Left renal pelvis (tissue), 4 donors: ENCODE measurements at places on chromosomes 6 and 20.

DNA sequence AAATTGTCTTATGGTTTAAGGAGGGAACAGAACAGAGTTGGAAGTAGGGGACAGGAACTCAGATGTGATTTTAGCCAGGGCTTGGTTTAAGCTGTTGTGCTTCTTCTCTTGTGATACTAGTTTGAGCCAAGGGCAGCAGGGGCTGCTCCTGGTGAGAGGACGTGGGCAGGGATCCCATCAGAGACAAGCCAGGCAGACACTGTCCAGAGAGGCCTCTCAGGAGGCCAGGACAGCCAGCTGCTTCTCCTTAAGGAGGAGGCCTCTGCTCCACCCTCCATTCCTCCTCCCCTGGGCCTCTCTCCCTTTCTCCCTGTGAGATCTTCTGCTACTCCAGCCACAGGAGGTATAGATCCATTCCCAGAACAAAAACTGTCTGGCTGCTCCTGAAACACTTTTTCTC, 108.4 kb upstream of the MLN start:
- DNase-seq, result no peak

- no peak for DNase-seq
These were observed 142.4 kb downstream of the THBS2 start for GRCh38 chr6:169111203-169111602.

DNA sequence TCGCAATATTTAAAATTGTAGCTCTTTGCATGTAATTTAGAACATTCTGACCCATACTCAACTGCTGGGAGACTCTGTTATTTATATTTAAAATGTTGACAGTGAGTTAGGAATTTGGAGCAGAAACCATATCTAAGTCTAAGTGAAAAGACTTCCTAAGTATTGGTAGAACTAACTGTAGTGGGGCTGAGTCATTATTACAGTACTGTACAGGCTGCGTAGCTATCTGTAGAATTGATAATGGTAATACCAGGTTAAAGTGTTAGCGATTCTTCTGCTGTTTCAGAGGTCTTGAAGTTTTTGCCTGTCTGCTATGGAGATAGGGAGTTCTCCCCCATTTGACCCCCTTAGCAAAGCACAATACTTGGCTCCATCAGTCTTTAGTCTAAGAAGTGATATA, 3.6 kb downstream of the TOP1 start:
- no peak for DNase-seq

DNA sequence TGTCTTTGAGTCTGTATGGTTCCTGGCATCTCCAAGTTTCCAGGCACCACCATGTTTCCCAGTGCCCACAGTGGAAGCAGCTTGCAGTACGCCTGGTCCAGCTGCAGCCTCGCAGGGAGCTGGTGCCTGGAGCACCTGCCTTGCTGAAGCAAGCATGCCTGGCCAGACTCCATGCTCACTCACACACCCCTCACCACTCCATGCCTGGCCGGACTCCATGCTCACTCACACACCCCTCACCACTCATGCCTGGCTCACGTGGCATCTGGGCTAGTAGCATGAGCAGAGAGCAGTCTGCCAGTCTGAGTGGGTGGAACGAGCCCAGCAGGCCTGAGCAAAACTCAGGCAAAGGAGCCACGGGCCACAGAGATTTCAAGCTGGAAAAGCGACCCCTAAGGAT, 214.3 kb downstream of the TFAP2C start:
- DNase-seq, result no peak

GRCh38 chr20:58512808-58513552, 2.2 kb downstream of the APCDD1L start:
- no peak for DNase-seq

DNA sequence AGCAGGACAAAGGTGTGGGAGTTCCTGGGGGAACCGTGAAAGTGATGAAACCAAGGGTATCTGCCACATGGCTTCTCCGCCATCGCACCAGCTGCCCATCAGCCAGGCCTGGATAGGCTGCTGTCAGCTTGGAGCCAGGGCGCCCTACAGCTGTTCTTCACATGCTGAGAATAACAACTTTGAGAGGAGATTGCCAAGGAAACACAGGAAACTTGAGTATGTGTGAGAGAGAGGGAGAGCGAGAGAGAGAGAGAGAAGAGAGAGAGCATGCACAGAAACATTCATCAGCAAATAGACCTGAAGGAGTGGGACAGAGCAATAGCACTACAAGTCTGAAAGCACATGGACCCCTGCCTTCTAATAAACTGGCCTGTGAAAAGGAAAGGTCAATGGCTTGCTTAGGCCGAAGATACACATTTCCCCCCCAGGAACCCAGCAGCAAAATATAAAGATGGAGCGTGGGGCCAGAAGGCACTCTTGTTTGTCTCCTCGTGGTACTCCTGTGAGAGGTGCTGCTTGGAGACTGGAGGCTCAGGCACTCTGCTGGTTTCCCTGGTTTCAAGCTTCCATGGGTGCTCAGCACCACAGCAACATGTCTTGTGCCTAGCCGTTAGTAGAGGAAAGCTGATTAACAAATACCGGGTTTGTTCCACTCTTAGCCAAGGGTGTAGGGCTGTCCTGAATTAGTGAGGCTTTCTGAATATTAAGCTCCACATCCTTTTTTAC, 53.0 kb downstream of the SNAP25 start:
- DNase-seq, result no peak

DNA sequence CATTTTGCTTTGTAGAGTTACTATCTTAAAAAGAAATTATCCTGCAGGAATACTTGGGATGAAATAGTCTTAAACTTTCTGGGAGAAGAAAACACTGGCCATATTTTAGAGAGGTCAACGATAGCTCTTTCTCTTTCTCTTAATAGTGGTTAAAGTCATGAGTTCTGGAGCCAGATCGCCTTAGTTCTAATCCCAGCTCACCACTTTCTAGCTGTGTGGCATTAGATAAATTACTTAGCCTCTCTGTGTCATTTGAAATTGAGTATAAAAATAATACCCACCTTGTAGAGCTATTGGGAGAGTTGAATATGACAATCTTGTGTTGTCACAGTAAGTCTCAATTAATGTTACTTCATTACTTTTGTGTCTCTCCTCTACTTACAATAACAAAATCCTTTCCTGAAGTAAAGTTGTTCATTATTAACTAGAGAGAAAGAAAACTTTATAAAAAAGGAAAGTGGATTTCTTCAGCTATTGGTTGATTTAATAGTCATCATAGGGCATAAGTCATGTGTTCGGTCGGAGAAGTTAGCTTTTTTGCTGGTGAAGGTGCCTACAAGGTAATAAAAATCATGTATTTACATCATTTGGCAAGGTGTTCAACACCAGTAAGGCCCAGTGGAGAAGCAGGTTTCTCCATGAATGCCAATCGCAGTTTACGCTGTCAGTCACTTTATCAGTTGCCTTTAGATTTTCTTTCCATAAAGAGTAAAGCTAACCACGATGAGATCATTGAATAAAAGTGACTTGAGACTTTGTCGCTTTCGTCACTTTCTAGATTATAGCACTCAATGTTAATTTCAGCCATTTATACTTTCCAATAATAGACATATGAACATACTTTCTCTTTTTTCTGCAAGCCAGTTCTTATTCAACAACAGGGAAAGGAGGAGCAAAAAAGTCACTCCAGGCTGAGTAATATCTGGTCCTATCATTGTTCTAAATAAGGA, 2.0 kb downstream of the NEDD9 start:
- no peak for DNase-seq

- DNase-seq, result no peak
These were observed 83.5 kb upstream of the SYNCRIP start for GRCh38 chr6:85726206-85726605.

DNA sequence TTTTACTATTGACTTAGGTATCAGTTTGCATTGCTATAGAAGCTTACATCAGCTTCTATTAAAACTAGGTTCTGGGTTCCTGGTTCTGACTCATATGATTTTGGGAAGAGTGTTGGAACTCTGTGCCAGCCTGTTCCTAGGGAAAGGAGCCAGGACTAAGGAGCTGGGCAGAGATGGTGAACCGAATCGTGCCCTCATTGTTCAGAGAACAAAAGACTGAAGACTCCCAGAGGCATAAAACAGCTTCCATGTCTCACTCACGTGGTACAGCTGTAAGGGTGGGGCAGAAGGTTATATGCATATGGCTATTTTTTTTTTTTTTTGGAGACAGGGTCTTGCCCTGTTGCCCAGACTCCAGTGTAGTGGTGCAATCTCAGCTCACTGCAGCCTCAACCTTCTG, 89.1 kb upstream of the THBS2 start:
- no peak for DNase-seq

DNA sequence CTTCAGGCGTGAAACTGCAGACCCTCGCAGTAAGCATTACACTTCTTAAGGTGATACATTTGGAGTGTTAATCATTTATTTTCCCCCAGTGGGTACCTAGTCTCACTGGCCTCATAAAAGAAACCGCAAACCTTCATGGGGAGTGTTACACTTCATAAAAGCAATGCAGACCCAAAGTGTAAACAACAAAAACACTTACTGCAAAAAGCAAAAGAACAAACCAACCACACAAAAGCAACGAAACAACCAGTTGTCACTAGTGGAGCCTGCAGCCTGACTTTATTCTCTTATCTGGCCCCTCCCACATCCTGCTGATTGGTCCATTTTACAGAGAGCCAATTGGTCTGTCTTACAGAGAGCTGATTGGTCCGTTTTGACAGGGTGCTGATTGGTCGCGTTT, 23.8 kb downstream of the LY86 start:
- DNase-seq, result no peak

GRCh38 chr6:136113736-136114173, 136.4 kb downstream of the MTFR2 start:
- no peak for DNase-seq

- DNase-seq, result peak; percentile 58
These were observed 17.6 kb upstream of the EIF2S2 start for GRCh38 chr20:34129518-34130162.

DNA sequence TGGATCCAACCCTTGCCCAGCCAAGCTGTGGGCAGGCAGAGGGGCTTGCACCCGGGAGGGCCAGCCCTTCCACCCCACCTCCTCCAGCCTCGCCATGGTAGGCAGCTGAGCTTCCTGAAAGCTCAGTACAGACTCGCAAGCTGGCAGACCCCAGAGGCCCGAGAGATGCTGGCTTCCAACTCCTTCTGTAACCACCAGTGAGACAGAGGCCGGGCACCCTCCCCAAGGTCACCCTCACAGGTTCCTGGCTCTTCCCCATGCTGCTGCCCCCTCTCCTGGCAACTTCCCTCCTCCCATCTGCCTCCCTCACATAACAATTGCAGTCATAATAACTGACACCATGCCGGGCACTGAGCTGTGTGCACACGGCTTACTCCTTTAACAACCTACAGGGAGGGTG, 26.2 kb upstream of the NOL4L start:
- no peak for DNase-seq

- no peak for DNase-seq
These were observed 113.9 kb downstream of the ALDH8A1 start for GRCh38 chr6:134835993-134836392.

GRCh38 chr6:42764911-42765648, 16.8 kb upstream of the BICRAL start:
- DNase-seq, result no peak

GRCh38 chr6:112251171-112251875, 3.0 kb downstream of the LAMA4 start:
- DNase-seq, result no peak

GRCh38 chr6:12324099-12324498, 33.9 kb downstream of the EDN1 start:
- DNase-seq, result no peak

DNA sequence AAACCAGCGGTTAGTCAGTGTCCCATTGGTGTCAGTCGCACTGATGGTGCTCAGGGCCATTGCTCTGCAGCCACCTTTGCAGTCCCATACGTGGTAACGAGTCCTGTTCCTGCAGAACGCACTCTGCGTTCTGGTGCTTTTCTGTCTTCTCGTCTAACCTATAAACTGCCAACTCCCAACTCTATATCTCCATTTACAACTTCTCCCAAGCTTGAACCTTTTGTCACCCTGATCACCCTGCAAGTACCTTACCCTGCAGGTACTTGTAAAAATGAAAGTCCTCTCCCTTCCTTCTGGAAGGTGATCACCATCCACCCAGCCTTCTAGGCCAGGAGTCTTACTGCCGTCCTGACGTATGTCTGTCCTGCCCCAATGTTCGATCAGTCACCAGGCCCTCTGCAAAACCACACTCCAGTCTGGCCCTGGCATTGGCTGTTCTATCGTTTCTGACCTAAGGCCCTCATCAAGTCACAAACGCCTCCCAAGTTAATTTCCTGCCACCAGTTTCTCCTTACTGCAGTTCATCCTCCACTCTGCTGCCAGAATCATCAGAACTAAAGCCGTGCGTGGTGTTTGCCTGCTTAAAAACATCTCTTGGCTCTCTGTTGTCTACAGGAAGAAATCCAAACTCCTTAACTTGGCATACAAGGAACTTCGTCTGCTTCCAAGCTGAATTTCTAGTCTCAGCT, 7.9 kb downstream of the RREB1 start:
- DNase-seq, result no peak

- no peak for DNase-seq
These were observed 19.1 kb downstream of the ME1 start for GRCh38 chr6:83411731-83412130.

- no peak for DNase-seq
These were observed 82.2 kb downstream of the GPR63 start for GRCh38 chr6:96755096-96755495.

DNA sequence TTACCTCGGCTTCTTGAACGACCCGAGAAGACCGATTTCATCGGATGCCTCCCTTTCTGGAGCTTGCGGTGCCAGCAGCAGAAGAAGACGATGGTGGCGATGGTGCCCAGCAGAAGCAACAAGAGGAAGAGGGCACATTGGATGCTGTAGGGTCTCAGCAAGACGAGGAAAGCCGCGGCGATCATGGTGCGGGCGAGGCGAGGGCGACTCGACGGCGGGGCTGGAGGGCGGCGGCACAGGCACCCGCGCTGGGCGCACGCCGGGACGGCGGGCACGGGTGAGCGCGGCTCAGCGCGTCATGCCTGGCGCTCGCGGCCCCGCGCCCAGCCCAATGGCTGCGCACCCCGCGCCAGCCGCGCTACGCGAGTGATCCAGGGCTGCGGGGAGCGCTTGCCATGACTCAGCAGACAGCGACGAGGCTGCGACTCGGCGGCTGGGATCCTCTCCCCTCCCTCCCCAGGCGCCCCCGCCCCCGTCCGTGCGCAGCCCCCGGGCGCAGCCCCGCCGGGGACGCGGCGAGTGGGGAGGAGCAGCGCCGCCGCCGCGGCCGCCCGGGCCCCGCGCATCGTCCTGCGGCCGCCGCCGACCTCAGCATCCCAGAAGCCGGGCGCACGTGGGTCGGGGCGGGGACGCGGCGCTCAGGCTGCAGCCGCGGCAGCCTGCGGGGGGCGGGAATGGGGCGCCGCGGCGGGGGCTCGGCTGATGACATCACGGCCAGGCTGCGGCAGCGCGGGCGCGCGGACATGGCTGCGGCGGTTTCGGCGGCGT, at the start of gene BEND6:
Gene BEND6 (plus strand): TSS at position 705 of the 768 bp plus-strand sequence. CDS start 26,704 bp downstream, outside the sequence.
- peak; percentile 32 for DNase-seq
